ENCODE measurements at places on chromosomes 11 and 22.

GRCh38 chr11:94106716-94107115 lies 21.9 kb upstream of the PANX1 start:
- DNase-seq = no peak

- no peak for DNase-seq
Measured at GRCh38 chr11:37506531-37506930, 908.5 kb upstream of the RAG2 start.

DNA sequence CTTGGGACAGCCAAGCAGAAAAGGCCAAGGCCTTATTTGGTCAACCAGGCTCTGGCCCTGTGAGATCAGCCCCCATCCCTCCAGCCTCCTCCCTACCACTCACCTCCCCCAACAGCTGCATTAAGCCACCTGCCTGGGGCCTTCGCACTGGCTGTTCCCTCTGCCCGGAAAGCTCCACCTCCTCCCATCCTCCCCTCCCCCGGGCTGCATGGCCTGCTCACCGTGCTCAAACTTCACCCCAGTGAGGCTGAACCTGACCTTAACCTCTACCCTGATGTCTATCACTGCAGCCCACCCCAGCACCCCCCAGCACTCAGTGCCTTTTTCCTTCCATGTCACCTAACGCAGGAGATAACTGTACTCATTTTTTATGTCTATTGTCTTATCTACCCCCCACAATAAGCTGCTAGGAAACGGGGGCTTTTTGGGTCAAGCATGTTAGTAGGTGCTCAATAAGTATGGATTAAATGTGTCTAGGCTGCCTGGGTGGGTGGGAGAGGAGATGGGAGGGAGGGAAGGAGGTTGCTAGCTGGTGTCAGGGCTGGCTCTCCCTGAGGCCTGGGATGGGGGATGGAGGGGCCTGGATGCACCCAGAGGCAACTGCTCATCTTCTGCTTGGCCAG lies 912 bp downstream of the PTPRCAP start:
- peak; percentile 64 for DNase-seq

DNA sequence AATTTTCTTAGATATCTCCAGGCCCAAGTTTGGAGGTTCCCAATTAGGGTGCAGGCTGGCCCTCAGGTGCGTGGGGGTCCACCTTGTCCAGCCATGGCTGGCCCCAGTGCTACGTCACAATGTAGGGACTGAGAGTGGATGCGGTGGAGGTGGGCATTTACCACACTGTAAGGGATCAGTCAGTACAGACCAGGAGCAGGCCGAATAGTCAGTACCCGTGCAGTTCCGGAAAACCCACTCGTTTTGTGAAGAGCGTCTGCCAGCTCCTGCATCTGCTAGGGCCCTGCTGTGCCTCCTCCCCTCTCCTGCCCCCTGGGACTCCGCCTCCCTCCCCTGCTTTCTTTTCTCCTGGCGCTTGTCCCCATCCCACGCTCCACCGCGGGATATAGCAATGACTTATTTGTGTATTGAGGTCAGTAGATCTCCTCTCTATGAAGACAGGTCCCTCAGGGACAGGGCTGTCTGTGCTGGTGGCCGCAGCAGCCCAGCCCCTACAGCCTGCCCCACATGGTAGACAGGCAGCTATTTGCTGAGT lies 50.4 kb upstream of the SEPTIN5 start:
- no peak for DNase-seq

- DNase-seq = peak; percentile 84
Measured at GRCh38 chr11:57424792-57425564, 1.9 kb downstream of the SLC43A3 start.

DNA sequence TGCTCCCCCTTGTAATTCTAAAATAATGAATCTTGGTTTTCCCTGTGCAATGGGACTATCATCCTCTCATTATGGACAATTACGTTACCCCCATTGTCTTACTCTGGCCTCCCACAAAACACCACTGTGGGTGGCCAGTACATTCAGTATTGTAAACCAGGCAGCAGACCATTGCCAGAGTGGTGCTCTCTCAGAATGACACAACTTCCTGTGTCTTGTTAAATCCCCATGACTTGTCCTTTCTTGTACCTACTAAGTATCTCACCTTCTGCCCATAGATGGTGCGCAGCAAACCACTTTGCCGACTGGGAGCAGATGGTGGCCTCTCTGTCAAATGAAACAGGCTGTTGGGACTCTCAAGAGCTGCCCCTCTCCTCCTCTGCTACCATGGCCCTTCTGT lies 287.1 kb upstream of the RAG2 start:
- DNase-seq = no peak

DNA sequence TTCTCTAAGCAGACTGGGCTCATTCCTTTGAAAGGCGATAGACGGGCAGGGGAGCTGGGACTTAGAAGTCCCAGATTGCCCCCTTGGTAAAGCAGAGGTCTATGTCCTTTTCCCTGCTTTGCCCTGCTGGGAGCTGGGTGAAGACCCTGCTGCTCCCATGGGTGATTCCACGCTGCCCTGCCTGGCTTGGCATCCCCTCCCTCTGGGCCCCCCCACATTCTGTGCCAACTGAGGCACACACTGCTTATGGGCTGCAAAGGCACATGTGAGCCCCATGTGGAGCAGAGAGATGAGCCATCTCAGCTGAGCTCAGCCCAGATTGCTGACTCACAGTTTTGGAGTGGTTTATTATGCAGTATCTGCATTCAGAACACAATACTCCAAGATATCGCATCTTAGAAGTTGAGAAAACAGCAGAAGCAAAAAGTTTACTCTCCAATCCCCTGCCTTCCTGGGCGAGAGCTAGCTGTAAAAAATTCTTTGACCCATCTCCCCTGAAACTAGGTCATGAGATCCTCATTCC lies 127.2 kb downstream of the ST3GAL4 start:
- DNase-seq = no peak

DNA sequence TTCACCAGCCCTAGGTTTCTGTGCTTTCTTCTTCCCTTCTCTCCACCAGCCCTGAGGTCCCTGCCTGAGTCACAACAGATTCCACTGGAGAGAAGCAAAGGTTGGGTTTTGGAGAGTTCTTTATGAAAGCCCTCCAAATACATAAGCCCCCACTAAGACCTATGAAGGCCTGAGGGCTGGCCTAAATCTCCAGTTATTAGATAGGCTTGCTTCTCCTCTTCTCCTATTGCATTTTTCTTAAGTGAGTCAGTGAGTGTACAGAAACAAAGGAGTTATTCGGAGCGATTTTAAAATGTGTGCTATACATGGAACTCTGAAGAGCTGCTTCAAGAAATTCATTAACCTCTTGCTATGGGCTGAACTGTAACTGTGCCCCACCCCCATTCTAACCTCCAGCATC lies 1057.3 kb downstream of the OPCML start:
- DNase-seq = no peak

- DNase-seq = no peak
Measured at GRCh38 chr22:27782088-27782487, 19.5 kb downstream of the MN1 start.

GRCh38 chr11:119381181-119381988 lies at the start of gene USP2:
TSS of gene USP2 (minus strand) at chr11:119381690. CDS start at chr11:119373480, 8,210 bp downstream.
- DNase-seq = peak; percentile 95

DNA sequence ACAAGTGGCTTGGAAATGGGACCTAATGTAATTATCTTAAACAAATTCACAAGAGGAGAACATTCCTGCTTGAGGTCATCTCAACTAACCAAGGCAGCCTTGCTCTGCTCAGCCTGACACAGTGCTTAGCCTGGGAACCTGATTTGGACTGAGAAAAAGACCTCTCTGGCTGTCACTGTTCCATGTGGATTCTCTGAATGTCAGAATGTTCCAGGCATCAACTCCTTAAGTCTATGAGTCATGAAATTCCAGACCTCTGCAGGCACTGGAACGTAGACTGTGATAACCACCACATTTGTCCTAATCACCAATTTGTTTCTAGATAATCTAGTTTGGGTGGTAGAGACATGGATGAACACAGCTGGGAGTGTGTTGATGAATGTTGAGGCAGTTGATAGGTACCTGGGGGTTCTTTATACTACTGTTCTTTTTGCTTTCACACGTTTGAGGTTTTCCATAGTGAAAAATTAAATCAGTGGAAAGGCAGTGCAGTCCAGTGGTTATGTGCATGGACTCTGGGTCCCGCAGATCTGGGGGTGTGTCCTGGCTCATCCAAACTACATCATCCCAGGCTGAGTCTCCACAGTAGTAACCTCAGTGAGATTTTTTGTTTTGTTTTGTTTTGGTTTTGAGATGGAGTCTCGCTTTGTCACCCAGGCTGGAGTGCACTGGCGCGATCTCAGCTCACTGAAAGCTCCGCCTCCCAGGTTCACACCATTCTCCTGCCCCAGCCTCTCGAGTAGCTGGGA lies 269.6 kb downstream of the MN1 start:
- DNase-seq = no peak

- no peak for DNase-seq
Measured at GRCh38 chr22:45197606-45198462, 34.1 kb downstream of the NUP50 start.

GRCh38 chr11:117796872-117797529 lies at the start of gene DSCAML1:
TSS of gene DSCAML1 (minus strand) at chr11:117797216. CDS start at chr11:117797079, 137 bp downstream.
- DNase-seq = peak; percentile 38

DNA sequence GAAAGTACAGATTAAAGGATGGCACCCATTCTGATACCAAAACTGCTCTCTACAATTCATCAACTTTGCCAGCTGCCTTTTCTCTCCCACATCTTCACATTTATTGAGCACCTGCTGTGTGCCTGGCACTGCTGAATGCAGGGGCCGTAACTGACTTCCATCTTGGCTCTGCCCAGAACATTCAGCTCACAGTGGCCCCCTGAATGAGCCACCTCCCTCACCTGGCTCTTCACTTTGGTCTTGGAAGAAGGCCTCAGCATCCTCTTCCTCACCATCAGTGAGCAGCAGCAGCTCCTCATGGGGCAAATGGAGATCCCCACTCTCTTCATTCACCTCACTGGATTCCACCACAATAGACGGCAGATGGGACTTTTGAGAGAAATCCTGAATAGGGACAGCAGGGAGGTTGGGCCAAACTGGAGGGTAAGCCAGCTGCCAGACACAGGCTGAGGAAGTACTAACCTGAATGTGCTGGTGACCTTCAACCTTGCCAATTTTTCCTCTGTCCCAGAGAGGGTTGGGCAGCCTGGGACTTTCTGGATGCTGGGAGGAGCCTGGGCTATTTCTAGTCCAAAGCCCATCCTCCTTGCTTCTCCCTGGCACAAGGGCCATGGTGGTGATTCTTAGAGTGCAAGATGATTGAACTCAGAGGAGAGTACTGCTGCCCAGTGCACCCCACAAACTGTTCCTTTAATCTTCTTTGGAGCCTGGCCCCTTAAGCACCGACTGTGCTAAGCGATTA lies 1.9 kb upstream of the UQCC3 start:
- no peak for DNase-seq

- DNase-seq = no peak
Measured at GRCh38 chr11:69437876-69438205, 43.6 kb upstream of the LINC01488 start.

GRCh38 chr11:8688414-8689362 lies 6.1 kb downstream of the RPL27A start:
- DNase-seq = peak; percentile 88

- peak; percentile 10 for DNase-seq
Measured at GRCh38 chr11:81497202-81497804, 1236.4 kb downstream of the FAM181B start.

GRCh38 chr11:8709002-8709672 lies 26.5 kb downstream of the RPL27A start:
- no peak for DNase-seq

- peak; percentile 38 for DNase-seq
Measured at GRCh38 chr22:39898997-39899396, 1.9 kb upstream of the GRAP2 start.

GRCh38 chr11:77705195-77705875 lies 67.7 kb upstream of the CLNS1A start:
- DNase-seq = peak; percentile 3

GRCh38 chr11:125690006-125690405 lies 9.4 kb upstream of the ACRV1 start:
- no peak for DNase-seq

- DNase-seq = no peak
Measured at GRCh38 chr11:12674936-12675696, 895 bp downstream of the TEAD1 start.

DNA sequence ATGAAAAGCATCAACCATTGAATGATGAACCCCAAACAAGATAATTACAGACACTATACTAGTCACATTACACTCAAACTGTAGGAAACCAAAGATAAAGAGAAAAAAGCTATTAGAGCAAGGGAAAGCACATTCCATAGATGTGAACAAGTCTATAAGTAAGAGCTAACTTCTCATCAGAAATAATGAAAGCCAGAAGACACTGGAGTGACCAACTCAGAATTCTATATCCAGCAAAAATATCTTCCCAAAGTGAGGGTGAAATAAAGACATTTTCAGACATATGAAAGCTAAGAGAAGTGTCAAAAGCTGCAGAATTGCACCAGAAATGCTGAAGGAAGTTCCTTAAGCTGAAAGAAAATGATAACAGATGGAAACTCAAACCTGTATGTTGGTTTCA lies 17.3 kb downstream of the FCHSD2 start:
- DNase-seq = no peak

DNA sequence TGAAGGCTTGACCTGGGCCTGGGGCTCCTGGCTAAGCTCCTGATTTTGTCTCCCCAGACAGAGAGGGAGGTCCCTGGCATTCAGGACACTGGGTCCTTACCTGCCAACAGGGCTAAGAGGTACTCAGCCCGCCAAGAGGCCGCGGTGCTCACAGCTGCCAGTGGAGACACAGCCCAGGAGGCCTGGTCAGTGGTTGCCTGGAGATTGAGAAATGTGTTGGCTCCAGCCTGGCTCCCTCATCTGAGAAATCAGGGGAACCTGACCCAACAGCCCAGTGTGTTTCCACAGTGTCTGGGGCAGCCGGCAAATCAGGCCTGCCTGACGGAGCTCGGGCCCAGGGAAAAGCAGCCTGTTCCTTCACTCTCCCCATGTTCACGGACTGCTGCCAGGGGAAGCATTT lies 79.4 kb upstream of the NAV2 start:
- no peak for DNase-seq

GRCh38 chr22:25777870-25778269 lies 35.9 kb downstream of the MYO18B start:
- DNase-seq = no peak

DNA sequence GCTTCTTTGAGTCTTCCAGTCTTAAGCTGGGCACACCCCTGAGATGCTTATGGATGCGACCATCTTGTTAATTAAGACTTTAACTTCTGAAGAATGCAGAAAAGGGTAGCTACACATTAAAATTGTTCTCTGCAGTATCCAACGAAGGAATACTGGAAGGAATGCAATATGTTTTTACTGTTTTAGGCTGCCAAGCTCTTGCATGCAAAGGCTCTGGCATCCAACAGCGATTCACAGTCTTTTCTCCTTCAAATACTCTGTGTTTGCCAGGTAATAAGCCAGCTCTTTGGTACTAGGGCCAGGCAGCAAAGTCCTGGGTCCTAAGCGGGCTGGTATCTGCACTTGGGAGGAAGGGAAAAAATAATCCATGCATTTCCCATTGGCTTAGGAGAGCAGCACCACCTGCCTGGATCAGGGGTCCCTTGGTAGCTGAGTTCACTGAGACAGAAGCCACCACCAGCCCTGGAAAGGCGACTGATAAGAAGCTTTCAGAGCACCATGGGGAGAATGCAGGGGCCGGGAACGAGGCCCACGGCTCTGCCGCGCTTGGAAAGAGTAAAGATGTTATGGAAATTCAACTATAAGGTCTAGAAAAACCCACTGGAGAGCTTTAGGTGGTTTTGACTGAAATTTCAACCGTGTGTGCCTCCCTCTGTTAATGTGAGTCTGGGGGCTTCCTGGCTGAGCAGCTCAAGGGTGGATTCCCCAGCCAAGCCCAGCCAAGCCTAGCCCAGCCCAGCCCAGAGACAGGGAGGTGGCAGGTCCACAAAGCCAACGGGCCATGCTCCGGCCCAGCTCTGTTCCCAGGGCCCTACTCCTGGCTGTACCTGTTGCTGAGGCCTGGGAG lies 67.0 kb upstream of the CCND1 start:
- DNase-seq = no peak

- no peak for DNase-seq
Measured at GRCh38 chr22:27137871-27138337, 480.5 kb downstream of the MIAT start.

GRCh38 chr11:12682737-12683500 lies 8.7 kb downstream of the TEAD1 start:
- DNase-seq = no peak

All from CD4-positive, alpha-beta T cell treated with Interferon alpha-2 for 1 hour (primary cell).